ENCODE measurements at places on chromosomes 6 and 20. TPM values are rescaled to one million over a fixed set of nuclear protein-coding genes. Genes with fewer than 3 reads are reported as not detected.

- H3K27ac ChIP-seq: no peak overlapping the region
- no peaks in the 10 kb centered on the region for H3K27me3 ChIP-seq
- no peaks in the 10 kb centered on the region for H3K36me3 ChIP-seq
- H3K4me3 ChIP-seq: no peak overlapping the region
Observed at GRCh38 chr6:22468256-22468965, 101.0 kb upstream of the HDGFL1 start.

DNA sequence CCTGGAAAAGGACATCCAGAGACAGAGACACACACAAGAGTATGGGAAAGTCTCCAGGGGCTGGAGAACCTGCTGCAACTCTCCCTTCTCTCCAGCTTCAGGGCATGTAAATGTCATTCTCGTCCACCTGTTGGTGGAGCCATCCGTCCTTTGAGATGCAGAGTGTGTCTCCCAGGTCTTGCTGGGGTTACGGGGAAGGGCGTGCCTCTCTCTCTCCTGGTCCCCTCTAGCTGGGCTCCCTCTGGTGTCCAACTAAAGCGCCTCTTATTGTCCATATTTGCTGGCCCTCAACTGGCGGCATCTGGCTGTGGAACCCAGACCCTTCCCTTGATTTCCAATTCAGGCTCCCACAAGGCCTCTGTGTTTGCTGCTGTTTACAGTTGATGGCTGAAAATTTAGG lies 244.1 kb downstream of the BMP7 start:
- H3K27me3 ChIP-seq: peaks cover 5% of the 10 kb centered on the region
- H3K4me3 ChIP-seq: no peak overlapping the region
- peak; percentile 89 for DNase-seq

DNA sequence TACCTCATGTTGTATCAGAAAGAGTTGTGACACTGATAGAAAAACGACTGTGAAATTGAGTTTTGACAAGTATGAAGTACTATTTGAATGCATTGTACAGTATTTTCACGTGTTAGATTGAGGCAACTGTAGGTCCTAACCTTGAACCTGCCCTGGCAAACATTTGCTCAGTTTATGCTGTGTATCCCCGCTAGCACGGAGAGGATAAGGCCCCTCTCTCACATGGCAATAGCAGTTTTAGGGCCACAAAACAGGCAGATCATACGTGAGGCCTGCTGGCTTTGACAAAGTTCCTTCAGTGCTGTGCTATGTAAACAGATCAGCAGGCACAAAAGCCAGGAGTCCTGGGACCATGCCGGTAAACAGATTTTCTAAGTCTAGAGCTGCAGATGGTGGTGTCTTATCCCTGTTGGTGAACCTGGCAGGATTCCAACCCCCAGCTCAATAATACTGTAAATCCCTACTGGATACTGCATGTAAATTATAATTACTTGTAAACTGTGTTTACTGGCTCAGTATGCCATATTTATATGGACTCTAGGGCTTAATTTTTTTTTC lies 23.8 kb upstream of the FAM217A start:
- H3K27ac ChIP-seq: no peak overlapping the region
- H3K27me3 ChIP-seq: no peaks in the 10 kb centered on the region
- H3K4me1 ChIP-seq: no peaks in the 10 kb centered on the region
- no peaks in the 10 kb centered on the region for H3K36me3 ChIP-seq
- DNase-seq: no peak

DNA sequence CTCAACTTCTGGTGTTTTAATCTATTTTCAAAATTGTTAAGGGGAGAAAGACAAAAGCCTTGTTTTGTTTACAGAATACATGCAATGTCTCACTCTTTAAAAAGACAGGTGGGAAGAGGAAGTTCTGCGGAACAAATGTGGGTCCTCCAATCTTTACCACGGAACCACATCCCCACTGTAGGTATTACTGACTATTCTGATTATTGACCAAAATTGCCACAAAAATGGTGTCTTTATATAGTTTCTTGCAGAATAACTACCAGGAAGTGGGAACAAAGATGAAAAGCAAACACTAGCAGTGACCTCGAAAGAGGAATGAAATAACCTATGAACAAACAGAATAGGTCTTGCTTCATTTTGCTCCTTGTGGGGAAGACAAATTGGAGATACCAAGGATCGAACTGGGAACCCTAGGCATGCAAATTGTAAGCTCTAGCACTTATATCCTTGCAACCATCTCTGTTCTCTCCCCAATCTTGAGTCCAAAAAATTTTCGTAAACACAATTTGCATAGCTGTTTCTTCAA lies 106.7 kb downstream of the GPX5 start:
- peaks cover 21% of the 10 kb centered on the region for H3K27me3 ChIP-seq
- no peaks in the 10 kb centered on the region for H3K36me3 ChIP-seq
- no peak overlapping the region for H3K27ac ChIP-seq
- H3K4me3 ChIP-seq: no peak overlapping the region
- no peak for DNase-seq

CDH26 gene
- 1.1 TPM for total RNA-seq
